ENCODE measurements at places on chromosomes 5 and 9.

DNA sequence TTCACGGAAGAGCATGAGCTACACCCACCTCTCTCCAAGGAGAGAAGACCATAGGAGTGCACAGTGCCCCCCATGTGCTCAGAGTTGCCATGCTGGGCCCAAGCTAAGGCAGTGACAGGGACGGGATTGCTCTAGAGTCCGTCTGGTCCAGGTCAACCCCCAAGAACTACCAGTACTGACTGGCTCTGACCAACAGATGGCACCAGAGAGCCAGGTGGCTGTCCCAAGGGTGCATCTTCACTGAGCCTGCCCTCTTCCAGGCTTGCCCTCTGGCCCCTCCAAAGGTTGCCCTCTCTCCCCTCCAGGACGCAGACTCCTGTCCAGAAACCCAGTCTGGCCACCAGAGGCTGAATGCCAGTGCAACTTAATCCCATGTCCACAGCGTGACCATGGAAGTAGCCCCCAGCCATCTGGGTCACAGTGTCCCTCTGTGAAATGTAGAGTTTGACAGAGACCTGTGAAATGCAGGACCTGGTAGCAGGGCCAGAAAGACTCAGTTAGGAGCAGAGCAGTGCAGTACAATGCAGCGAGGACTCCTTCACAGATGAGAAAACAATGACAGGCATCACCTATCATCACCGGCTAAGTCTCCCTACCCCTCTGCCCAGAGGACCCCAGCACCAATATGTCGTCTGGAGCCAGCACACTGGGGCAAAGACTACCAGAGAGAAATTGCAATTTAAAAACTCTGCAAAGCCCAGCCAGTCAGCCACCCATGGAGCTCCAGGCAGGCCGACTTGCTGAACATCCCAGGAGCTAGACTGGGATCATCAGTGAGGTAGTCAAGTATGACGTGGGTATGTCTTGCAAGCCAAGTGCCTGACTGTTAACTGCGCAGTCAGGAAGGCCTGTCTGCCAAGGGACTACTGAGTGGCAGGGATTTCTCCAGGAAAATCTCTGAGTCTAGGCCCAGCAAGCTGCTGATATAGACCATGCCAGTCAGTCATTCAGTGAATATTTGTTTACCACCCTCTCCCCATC, 7.7 kb upstream of the SKP1 start:
- no peak for DNase-seq

- no peak for DNase-seq
These were observed 176.1 kb upstream of the MVB12B start for GRCh38 chr9:126150411-126151030.

GRCh38 chr9:121354141-121354540, 15.9 kb downstream of the STOM start:
- no peak for DNase-seq

DNA sequence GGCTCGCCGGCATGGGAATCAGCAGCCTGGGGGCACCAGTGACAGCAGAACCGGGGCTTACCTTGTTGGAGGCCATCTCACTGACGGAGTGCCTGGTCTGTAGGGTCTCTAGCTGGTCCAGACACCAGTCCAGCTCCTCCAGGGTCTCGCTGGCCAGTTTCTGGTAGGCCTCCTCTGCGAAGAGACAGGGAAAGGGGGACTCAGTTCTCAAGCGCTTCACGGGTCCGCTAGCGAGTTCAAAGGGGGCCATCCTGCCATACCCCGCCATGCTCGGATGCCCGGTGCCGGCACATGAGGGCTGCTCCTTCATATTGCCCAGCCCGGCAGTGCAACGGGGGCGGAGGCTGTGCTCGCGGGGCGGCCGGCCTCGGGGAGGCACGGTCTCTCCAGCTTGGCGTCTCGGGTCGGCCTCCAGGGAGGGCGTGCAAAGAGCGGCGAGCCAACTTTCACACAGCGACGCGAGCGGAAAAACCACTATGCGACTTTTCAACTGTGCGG, 456.0 kb downstream of the RAB3C start:
- no peak for DNase-seq

GRCh38 chr9:38641985-38642864, 21.8 kb upstream of the ANKRD18A start:
- DNase-seq: no peak

GRCh38 chr9:22588918-22589317, 142.3 kb downstream of the DMRTA1 start:
- DNase-seq: no peak

GRCh38 chr5:14054111-14054854, 88.9 kb upstream of the TRIO start:
- DNase-seq: no peak

- DNase-seq: no peak
These were observed 26.9 kb upstream of the PLIN2 start for GRCh38 chr9:19154135-19154612.

DNA sequence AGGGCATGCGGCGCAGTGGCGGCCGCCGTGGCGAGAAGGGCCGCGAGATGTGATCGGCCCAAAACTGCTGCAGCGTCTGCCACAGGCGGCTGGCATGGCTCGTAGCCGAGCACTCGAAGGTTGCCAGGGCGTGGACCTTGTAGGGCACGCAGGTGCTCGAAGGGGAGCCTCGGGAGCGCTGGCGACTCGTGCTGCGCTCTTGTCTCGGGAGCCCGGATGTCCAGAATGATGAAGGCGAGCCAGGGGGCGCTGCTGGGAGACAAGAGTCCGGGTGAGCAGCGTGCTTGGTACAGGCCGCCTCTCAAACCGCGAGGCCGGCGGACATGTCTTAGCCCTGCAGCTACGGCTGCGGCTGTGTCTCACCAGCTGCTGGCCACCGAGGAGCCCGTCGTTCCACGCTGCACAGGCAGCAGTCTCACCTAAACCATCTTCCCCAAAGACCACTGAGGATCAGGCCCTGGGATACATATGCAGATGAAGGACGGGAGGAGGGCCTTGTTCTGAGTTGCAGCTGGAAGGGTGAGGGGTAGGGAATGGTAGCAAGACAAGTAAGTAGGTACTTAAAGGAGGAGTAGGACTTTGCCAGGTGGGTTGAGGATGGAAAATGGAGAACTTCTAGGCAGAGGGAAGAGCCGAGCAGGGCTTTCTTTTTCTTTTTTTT, 1.7 kb downstream of the CBY3 start:
- peak; percentile 35 for DNase-seq

GRCh38 chr9:115591584-115591984, 473.6 kb upstream of the TNC start:
- peak; percentile 95 for DNase-seq

- DNase-seq: peak; percentile 73
These were observed 156.9 kb downstream of the PAM start for GRCh38 chr5:102911973-102912372.

DNA sequence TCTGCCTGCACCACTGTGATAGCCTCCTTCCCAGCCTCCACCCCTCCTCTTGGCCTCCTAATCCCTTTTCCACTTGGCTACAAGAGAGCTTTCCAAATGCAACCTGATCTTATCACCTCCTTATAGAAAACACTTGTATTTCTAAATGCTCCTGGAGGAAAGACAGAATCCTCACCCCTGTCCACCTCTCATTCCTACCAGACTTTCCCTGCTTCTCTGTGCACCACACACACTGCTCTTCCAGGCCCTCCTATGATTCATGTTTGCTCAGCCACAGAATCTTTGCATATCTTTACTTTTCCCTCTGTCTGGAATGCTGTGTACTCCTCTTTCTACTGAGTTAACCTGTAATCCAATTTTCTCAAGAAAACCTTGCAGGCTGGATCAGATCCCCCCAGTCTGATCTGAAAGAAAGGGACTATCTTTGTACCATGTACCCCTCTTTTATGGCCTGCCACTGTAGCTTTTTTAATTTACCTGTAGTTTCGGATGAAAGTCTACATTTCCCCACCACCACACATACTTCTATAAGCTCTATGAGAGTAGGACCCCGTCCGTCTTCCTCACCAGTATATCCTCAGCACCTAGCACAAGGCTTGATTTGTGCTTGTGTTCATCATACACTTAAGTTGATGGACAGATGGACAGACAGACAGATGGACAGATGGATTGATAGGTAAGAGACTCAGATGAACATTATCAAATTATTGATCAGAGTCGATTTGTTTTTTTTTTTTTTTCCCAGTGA, 95.3 kb downstream of the GALNT10 start:
- no peak for DNase-seq

- no peak for DNase-seq
These were observed 167.2 kb downstream of the HMHB1 start for GRCh38 chr5:143979044-143979690.

DNA sequence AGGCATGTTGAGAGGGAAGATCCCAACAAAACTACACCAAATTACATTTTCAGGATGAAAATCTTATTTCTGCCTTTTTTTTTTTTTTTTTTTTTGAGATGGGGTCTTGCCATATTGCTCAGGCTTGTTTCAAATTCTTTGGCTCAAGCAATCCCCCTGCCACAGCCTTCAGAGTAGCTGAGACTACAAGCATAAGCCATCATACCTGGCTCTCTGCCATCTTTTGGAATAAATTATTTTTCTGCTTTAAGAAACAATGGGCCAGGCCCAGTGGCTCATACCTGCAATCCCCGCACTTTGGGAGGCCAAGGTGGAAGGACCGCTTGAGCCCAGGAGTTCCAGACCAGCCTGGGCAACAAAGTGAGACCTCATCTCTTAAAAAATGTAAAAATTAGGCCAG, 14.3 kb downstream of the AFF4 start:
- DNase-seq: no peak

DNA sequence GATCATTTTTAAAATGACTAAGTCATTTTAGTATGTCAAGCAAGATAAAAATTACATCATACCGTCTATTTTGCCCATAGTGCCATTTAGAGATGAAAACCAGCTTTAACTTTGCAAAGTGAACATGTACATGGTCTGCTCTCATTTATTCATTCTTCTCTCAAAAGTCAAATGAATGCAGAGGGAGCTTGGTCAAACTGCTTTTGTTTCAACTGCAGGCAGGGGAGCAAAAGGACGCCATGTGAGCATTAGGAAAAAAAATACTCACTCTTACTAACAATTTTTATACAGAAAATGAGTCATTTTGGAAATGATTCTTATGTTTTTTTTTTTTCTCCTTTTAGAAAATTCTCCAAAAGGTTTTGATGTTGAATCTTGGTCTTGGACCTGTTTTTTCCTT, 15.7 kb downstream of the SCGB3A1 start:
- DNase-seq: no peak

DNA sequence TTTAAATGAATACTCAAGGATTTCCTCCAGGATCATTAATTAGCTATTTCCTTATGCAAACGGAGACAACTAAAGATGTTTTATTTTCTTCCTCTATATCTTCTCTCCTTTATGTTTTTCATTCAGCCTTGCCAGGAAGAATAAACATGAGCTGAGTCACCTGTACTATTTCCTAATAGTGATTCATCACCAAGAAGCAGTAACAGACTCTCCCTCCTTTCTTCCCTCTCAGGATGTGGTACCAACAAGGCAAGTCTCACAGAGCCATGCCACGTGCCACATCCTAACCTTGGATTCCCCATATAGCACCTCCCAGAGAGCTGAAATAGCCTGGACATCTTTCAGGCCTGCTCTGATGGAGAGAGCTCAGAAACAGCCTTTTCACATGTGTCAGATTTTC, 758.6 kb upstream of the DMAC1 start:
- peak; percentile 30 for DNase-seq

Measured in HS-5 (cell line).